Right cardiac atrium (tissue), 5 donors: ENCODE measurements at places on chromosomes 2 and 18. TPM values are rescaled to one million over a fixed set of nuclear protein-coding genes. Genes with fewer than 3 reads are reported as not detected.

NXPH2 gene
- not detected for total RNA-seq

MCFD2 gene
- total RNA-seq: 103 TPM

DNA sequence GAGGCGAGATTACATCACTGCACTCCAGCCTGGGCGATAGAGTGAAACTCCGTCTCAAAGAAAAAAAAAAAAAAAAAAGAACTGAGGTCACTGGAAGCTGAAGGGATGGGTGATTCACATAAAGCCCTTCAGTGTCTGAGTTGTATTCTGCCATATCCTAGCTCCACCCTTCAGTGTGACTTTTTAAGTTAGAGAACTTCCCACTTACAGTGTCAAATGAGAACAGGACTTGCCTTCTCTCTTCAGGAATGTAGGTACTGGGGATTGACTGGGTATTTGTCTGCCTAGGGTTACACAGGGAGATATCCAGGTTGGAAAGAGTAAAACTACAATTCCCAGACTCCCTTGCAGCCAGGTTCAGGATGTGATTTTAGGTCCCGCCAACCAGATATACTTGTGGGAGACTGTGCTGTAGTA lies 37.9 kb downstream of the EHD3 start:
- DNase-seq: no peak

- no peak for DNase-seq
These were observed 281.5 kb downstream of the NEDD4L start for GRCh38 chr18:58325494-58325893.

DNA sequence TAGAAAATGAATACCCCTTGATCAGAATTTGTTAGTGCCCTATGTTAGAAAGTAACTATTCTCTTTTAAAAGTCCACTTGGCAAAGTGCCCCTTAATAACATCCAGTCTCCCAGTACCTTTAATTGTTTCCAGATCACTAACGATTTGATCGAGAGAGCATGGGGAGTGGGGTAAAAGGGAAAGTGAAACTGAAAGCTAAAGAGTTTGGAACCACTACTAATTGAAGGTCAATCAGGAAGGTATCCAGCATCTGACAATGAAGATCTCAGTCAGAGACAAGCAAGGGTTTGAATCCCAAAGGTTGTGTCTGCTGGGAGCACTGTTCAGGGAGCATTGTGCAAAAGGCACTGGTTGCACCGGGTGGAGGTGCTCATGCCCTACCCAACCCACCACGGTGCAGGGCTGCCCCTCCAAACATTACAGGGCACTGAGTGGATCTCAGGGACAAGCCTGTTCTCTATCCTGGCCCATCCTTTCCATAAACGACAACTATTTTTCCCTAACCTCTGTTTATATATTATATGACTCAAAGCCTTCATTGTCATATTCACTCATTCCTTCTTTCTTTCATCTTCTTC lies 14.6 kb upstream of the RIT2 start:
- no peak for DNase-seq

DNA sequence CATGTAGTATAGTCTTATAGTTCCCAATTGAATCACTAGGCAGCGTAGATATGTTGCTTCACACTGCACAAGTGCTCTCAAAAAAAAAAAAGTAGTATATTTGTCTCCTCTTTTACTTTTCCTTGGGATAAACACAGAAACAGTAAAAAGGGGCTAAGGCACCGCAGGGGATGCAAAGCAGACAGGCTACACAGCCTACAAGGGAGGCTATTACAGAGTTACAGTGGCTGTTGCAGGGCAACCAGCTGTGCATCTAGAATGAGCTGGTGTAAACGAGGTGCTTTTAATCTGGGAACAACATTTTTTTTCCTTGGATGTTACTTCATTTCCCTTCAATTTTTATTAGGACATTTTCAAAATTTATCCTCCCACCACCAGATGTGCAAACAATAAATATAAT lies 1934.7 kb upstream of the CELF4 start:
- DNase-seq: no peak

- DNase-seq: no peak
These were observed 45.2 kb upstream of the SLC4A10 start for GRCh38 chr2:161578998-161579397.

- no peak for DNase-seq
These were observed 360.4 kb downstream of the ZNF516 start for GRCh38 chr18:76134628-76135027.

DNA sequence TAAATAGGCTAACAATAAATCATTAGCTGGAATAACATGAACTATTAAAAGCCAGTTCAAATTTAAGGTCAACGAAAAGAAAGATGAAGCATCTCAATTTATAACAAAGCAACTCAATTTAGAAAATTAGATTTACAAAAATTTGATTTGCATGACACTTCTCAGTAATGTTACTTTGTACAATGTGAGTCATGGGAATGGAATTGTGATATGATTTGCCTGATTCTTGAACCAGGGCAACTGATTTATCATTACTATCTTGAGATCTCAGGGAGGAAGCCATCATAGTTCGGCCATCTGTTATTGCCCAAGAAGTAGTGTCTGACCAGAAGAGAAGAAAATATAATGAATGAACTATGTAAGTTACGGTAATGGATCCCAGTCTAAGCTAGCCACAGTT lies 193.1 kb downstream of the RIT2 start:
- no peak for DNase-seq

GRCh38 chr18:13915995-13916431 lies 677 bp upstream of the MC2R start:
- peak; percentile 66 for DNase-seq

GRCh38 chr2:233384015-233384414 lies 29.7 kb downstream of the DGKD start:
- no peak for DNase-seq
